Kidney epithelial cell (primary cell): ENCODE measurements at places on chromosomes 7 and 10.

DNA sequence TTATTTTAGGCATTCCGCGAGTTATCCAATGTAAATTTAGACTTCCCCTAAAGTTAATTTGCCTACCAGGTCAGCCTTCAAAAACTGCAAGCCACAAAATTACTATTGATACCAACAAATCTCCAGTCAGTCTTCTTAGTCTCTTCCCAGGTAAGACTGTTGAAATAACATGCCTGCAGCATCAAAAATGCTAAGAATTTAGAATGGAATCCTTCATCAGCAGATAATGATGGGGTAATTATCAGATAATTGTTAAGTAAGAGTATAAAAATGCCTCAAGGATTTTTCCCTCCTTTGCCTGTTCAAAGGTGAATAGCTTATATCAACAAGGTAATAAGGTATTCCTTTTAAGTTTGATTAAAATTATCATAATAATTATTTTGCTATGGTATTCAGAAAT is 228.5 kb downstream of the BBS9 start:
- DNase-seq: no peak

DNA sequence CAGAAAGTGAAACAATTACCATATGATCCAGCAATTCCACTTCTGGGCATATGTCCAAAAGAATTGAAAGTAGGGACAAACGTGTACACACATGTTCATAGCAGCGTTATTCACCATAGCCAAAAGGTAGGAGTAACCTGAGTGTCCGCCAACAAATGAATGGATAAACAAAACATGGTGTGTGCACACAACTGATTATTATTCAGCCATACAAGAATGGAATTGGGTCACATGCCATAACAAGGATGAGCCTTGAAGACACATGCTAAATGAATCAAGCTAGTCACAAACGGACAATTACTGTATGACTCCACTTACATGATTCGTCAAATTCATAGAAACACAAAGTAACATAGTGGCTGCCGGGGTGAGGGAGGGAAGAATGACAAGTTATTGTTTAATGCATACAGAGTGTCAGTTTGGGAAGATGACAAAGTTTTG is 4.1 kb upstream of the OIT3 start:
- no peak for DNase-seq

- no peak for DNase-seq
Measured at GRCh38 chr10:35942057-35942456, 300.0 kb upstream of the FZD8 start.

DNA sequence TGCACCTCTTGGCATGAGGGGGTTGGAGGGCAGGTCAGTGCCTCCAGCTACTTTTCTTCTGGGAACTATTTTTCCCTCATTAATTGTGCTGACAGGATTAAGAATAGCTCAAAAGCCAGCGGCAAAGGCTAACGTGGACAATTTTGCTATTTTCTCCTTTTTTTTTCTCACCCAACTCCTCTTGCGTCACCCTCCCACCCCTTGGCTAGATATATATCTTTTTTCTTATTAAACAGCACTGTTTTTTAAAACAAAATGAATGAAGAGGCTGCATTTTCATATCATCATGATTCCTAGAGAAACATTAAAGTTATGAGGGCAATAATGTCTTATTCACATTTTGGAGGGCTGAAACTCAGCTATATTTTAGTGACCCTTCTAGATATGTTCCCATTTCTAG is 251.8 kb upstream of the NFE2L3 start:
- no peak for DNase-seq

DNA sequence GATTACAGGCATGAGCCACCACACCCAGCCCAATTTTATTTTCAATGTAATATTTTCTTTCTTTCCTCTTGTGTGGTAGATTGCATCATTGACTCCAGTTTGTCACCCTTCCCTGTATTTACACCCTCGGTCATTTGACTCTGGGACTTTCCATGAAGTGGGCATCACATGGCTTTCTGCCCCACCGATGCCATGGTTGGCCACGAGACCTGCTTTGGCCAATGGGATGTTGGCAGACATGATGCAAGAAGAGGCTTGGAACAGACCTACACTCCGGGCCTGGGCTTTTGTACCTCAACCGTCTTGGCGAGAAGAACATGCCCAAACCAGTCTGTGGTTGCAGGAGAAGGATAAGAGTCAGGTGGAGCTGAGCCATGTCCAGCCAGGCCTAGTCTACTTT is 38.8 kb upstream of the CACUL1 start:
- no peak for DNase-seq

DNA sequence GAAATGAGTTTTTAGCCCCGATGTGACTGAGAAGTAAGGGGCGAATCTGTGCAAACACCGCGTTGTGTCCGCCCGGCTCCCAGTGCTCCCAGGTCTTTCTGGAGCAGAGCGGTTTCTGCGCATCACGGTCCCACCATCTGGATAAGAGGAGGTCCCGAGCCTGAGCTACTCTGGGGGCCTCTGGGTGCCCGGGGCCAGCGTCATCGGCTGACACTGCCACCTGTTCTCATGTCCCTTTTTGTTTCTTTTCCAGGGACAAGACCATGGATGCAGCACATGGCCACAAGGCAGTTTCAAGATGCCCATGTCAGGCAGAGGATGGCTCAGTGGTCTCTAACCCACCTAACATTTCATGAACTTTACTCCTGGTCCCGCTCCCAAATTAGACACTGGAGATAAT is 24.9 kb downstream of the KLF6 start:
- DNase-seq: no peak

- DNase-seq: no peak
Measured at GRCh38 chr7:42494736-42495135, 257.7 kb upstream of the GLI3 start.

GRCh38 chr7:82975811-82976468 is 186.7 kb downstream of the PCLO start:
- DNase-seq: peak; percentile 31

DNA sequence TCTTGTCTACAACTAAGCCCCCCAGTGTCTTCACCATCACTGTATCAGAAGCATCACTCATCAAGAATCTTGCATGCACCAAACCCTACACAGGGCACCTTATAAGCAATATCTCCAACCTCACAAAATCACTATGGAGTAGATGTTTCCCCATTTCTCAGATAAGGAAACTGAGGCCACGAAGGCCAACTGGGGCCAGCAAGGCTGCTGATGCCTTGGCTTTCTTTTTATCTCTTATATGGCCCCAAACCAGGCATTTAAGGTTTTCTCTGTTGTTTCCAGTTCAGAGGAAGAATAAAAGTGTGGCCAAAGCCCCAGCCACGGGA is 47.3 kb upstream of the NPFFR1 start:
- DNase-seq: no peak

- DNase-seq: no peak
Measured at GRCh38 chr7:130393841-130394411, 13.6 kb downstream of the CPA1 start.

- peak; percentile 53 for DNase-seq
Measured at GRCh38 chr7:70571403-70571934, 560.5 kb upstream of the GALNT17 start.

DNA sequence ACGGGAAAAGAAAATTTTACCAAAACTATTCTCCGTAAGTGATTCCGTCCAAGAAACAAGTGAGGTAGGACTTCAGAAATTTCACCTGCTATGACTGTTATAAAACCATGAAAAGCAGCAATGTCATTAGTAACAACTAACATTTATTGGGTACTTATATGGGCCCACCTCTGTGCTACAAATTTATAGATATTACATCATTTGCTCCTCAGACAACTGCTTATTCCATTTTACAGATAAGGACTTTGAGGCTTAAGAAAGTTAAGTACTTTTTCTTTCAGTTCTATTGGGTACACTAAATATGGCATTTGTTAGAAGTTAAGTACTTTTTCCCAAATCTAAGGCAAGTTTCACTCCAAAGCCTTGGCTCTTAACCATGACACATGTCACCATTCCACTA is 36.3 kb downstream of the HACD1 start:
- no peak for DNase-seq

DNA sequence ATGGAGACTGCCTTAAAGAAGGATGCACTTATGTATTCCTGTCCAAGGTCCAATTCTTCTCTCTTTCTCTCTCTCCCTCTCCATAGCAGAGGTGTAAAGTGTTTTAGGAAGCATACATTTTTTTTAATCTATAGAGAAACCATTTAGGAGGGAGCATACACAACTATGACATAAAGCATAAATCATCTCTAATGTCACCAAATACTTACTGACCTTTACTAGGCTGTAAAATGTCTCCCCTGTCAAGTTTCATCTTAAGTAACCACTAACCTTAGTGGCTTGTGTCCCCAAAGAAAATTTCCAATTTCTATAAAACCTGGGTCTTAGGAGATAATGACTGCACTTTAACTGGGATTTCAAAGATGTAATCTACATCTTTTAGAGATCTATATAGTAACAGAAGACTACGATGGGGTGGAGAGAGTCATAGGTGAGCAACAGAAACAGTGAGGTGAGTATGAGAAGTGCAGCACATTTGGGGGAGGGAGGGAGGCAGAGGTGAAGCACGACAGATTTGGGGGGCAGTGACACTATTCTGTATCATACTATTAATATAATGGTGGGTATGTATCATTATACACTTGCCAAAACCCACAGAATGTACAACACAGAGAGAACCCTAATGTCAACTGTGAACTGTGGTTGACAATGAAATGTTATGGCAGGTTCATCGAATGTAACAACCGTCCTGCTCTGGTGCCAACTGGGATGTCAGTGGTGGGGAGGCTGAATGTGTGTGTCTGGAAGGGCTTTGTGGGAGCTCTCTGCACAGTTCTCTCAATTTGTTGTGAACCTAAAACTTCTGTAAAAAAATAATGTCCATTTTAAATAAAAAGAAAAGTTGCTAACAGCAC is 79.5 kb downstream of the PIP4K2A start:
- DNase-seq: no peak

GRCh38 chr10:33330543-33331378 is 3.7 kb downstream of the NRP1 start:
- no peak for DNase-seq
